HT1080 (cell line): ENCODE measurements at places on chromosomes 12 and 14. TPM values are rescaled to one million over a fixed set of nuclear protein-coding genes. Genes with fewer than 3 reads are reported as not detected.
A peak's percentile ranks its signal among the peaks of the same experiment; 100 is the strongest.

Gene RAD9B
- 0.23 and 0.43 TPM in 2 replicates for total RNA-seq

Gene PRH2
- total RNA-seq = 0.63 TPM in 1 of 2 replicates, not detected in the other

Gene INHBE
- total RNA-seq = 1.4 and 2.1 TPM in 2 replicates

Gene CCDC177
- not detected in 2 replicates for total RNA-seq

Gene TBC1D30
- total RNA-seq = 7.0 and 7.4 TPM in 2 replicates

Gene C1R
- 1.3 and 2.3 TPM in 2 replicates for total RNA-seq

Gene KRT72
- not detected in 2 replicates for total RNA-seq

Gene CLEC7A
- not detected in 2 replicates for total RNA-seq

Gene NINJ2
- total RNA-seq = 0.50 and 0.63 TPM in 2 replicates

- DNase-seq = no peak
Measured at GRCh38 chr12:57207731-57208630, 8.6 kb upstream of the NXPH4 start.

DNA sequence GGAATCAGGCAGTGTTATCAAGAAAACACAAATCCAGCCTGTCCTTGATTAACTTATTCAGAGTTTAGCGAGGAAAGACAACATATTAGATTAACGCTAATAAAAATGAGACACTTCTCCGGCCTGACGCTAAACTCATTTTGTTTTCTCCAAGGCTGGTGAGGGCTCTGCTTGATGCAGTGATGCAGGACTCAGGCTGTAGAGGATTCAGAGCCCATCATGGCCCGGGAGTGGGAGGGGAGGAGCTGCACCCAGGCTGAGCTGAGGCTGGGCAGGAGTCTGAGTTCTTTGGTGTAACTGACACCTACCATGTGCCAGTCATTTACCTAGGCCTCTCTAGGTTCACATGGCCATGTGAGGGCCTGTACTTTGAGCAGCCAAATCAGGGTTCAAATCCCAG lies 70.0 kb downstream of the WSCD2 start:
- no peak for DNase-seq

DNA sequence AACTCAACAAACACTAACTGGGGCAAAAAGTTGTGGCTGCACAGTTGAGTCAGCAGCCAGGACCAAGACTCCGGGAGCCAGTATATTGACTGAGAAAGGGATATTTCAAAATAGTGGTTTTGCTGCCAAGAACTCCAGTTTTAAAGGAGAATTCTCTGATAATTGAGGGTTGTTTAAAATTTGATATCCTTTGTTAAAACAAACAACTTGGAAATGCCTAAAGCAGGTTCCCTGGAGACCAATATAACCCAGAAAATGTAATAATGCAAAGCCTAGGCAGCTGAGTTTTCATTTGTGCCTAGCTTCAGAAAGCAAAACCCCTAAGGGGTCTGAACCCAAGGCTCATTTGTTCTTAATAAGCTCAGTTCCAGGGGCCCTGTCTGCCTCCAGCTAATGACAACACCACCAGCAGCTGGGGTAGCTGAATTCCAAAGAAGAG lies 311.7 kb upstream of the CCDC196 start:
- DNase-seq = no peak

- no peak for DNase-seq
Measured at GRCh38 chr12:8941691-8942478, 7.6 kb downstream of the M6PR start.

GRCh38 chr12:121649322-121649721 lies 20.1 kb downstream of the MORN3 start:
- no peak for DNase-seq

- no peak for DNase-seq
Measured at GRCh38 chr14:75615200-75615599, 36.8 kb downstream of the FLVCR2 start.

DNA sequence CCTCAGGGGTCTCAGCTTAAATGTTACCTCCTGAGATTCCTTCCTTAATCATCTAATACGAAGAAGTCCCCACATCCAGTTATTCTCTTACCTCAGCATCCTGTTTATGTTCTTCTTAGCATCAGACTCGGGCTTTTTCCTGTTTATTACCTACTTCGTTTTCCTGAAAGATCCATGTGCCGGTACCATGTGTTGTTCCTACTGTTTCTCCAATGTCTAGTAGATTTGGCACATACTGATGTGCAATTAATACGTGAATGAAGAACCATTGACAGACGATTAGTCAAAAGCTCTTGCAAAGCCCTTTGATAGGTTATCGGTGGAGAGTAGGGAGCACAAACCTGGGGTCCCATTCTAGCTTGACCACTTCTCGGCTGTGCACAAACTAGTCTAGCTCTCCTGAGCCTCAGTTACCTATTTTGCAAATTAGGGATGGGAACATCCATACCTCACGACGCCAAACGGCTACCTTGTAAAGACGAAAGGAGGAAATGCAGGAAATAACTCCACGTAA lies 735 bp upstream of the MAPKAPK5 start:
- no peak for DNase-seq

GRCh38 chr12:97323154-97323553 lies 139.4 kb upstream of the RMST start:
- DNase-seq = no peak

- no peak for DNase-seq
Measured at GRCh38 chr12:87728931-87729593, 300.1 kb downstream of the C12orf50 start.

- DNase-seq = no peak
Measured at GRCh38 chr12:93145086-93145485, 216.0 kb upstream of the EEA1 start.

- no peak for DNase-seq
Measured at GRCh38 chr12:78324234-78324633, 493.5 kb downstream of the NAV3 start.

- DNase-seq = no peak
Measured at GRCh38 chr12:79301181-79301580, 389.6 kb downstream of the PAWR start.

GRCh38 chr14:54166049-54166950 lies 209.7 kb upstream of the BMP4 start:
- peak; percentile 58 for DNase-seq

- DNase-seq = no peak
Measured at GRCh38 chr12:31477687-31478086, 113.2 kb downstream of the DENND5B start.

DNA sequence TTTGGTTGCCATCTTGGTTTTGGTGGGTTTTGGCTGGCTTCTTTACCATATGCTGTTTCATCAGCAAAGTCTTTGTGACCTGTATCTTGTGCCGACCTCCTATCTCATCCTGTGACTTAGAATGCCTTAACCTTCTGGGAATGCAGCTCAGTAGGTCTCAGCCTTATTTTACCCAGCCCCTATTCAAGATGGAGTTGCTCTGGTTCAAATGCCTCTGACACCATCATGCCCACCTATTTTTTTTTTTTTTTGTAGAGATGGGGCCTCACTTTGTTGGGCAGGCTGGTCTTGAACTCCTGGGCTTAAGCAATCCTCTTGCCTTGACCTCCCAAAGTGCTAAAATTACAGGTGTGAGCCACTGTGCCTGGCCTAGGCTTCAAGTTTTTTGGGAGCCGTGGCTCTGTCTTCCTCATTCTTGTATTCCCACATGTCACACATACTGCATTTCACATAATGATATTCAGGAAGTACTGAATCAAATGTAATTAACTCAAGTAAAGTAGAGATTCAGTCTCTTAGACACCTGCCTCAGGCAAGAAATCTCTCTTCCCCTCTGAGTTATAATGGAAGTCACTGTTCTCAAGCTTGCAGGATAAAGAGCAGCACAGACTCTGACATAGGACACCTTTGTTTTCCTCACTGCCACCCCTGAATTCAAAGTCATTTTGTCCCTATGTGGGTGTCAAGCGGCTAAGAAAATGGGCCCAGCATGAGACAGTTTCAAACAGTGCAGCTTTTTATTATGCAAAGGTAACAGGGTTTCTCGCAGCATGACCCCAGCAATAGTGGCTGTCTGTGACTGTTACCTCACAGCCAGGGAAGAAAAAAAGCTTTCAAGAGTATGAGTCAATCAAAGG lies 159.0 kb downstream of the PTPN11 start:
- DNase-seq = no peak

GRCh38 chr12:28770322-28770721 lies 378.8 kb upstream of the FAR2 start:
- peak; percentile 73 for DNase-seq
